T follicular helper cell (primary cell): ENCODE measurements at places on chromosomes 6 and 20.

DNA sequence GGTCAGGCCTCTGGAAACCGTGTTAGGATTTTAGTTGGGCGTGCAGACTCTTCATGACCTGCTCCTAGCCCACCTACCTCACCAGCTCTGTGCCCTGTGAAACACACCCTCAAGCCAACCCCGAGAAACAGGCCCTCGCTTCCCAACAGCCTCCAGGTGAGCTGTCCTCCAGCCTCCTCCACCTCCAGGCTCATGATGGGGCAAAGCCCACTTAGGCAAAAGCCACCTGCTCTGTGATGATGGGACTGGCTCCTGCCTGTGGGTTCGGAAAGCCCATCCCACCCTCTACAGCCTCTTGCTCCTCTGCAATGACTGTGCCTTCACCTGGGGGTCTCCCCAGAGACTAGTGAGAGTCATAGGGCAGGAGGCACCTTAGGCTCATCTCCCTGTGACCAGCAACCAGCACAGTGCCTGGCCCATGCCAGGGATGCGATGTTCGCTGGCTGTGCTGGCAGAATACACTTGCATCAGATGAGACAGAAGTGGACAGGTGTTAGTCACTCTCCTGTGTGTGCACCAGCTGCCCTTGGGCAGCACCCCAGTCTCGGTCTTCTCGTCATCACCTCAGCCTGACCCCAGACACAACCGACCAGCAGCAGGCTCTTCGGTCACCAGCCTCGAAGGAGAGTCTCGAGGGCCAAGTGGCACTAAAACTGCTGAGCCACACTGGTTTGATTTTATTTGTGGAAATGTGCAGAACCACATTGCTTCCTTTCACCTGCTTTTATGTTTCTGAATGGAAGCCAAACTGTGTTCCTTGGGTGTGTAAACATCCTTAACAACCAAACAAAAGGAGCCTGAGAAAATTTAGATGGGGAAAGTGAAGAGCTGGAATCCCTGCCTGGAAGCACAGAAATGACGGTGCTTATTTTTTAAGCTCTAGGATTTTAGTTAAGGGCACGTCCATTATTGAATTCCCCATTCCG is 10.7 kb downstream of the PXDC1 start:
- DNase-seq, result no peak

DNA sequence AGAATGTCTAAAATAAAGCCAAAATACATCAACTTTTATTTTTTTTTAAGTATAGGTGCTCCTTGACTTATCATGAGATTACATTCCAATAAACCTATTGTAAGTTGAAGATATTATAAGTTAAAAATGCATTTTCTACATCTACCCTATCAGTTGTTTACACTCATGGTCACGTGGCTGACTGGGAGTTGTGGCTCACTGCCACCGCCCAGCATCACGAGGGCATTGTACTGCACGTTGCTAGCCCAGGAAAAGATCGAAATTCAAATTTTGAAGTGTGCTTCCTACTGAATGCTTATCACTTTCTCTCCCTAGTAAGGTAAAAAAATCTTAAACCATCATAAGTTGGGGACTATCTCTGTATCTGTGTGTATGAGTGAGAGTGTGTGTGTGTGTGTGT is 126.6 kb upstream of the RIN2 start:
- DNase-seq, result no peak

GRCh38 chr20:15976047-15976736 is 597.1 kb downstream of the KIF16B start:
- no peak for DNase-seq

GRCh38 chr6:125618629-125619028 is 130.8 kb upstream of the HEY2 start:
- DNase-seq, result no peak

- no peak for DNase-seq
Measured at GRCh38 chr20:33686984-33687366, 790 bp upstream of the E2F1 start.

DNA sequence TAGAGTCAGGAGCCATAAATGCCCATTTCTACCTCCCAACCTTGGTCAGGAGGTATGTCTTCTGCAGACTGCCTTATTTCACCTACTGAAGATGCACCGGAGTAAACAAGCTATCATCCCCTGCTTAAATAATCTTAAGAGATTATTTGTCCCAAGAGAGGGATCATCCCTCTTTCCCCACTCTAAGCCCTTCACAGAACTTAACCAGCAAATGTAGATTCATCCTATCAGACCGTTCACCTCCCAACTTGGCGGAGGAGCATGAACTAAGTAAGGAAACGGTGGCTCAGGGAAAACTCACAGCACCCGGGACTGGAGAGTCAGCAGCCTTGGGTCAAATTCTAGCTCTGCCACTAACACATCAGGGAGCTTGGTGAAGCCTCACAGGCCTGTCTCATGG is 115.3 kb downstream of the TRERF1 start:
- no peak for DNase-seq

DNA sequence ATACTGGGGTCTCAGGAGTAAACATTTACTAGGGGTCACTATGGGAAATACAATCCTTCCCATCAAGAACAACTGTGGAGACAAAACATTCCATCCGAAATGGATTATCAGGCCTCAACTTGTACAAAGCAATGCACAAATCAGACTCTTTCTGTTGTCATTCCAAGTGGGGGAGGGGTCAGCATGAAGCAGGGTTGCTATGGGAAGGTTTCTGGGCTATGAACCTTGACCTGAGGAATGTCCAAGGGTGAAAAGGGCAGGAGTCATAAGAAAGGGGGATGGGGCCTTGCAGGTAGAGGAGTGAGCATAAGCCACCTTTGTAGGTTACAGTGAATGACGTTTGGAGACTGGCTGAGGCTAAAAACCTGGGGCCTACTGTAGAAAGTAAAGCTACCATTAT is 3.1 kb downstream of the METTL24 start:
- no peak for DNase-seq

DNA sequence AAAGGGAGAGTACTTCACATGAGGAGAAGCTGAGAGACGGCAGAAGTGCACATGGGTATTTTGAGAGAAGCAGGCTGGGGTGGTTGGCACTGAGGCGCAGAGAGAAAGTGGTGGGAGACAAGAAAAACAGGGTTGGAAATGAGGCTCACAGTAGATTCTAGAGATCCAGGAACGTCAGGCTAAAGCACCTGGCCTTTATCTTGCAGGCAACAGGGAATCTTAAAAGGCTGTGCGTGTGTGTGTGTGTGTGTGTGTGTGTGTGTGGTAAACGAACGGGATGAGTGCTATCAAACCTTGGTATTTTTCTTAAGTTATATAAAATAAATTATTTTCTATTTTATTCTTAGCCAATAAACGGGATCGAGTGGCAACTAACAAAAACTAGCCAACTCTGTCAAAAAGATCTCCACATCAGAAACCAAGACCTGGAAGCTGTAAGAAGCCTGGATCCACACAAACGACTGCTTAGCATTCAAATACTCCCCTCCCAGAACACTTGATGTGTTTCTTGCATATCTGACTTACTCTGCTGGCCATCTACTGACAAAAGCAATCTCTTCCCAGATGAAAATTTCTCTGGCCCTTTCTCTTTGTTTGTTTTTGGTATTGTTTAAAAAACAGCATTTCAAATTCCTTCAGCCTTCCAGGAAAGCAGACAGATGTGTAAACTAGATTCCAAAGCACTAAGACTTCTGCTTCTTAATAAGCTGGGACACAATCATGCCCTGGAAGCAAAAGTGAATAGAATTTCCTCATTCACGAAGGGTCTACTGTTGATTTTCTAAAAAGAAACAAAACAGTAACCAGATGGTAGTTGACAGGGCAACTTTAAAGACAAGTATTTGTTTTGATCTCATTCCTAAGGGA is 44.8 kb upstream of the FABP7 start:
- no peak for DNase-seq

DNA sequence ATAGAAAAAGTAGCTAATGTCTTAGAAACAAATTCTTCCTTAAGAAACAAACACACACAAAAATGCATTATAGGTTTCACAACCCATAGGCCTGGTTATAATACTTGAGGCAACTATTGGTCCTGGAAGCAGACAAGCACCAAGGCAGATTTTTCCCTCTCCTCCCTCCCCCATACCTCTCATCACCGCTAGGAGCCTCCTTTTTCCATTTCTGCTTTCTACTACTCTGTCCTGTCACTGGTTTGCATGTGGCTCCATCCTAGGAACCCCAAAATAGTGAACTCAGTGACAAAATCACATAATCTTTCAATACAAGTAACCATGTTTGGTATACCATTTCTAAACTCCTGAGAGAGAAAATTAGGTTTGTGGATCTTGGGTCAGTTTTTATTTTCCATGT is 66.1 kb downstream of the HMGCLL1 start:
- no peak for DNase-seq

- no peak for DNase-seq
Measured at GRCh38 chr6:127980996-127981395, 80.1 kb upstream of the THEMIS start.

- no peak for DNase-seq
Measured at GRCh38 chr6:52555518-52556233, 21.2 kb downstream of the TRAM2 start.

DNA sequence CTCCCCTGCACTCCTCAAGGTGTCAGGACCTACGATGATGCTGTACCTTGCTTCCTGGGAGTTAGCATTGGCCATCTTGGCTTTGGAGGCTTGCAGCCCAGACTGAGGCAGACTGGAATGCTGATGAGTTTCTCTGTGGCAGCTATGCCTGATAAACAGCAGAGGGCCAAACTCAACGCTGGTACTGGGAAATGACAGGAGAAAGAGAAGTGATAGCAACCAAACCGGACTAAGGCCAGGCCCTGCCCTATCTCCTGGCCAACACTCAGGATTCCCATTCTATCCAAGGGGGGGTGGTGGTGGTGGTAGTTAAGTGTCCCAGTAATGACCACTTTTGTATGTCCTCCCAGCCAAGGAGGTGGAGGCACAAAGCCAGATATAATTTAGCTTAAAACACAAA is 90.0 kb upstream of the DTNBP1 start:
- DNase-seq, result no peak

DNA sequence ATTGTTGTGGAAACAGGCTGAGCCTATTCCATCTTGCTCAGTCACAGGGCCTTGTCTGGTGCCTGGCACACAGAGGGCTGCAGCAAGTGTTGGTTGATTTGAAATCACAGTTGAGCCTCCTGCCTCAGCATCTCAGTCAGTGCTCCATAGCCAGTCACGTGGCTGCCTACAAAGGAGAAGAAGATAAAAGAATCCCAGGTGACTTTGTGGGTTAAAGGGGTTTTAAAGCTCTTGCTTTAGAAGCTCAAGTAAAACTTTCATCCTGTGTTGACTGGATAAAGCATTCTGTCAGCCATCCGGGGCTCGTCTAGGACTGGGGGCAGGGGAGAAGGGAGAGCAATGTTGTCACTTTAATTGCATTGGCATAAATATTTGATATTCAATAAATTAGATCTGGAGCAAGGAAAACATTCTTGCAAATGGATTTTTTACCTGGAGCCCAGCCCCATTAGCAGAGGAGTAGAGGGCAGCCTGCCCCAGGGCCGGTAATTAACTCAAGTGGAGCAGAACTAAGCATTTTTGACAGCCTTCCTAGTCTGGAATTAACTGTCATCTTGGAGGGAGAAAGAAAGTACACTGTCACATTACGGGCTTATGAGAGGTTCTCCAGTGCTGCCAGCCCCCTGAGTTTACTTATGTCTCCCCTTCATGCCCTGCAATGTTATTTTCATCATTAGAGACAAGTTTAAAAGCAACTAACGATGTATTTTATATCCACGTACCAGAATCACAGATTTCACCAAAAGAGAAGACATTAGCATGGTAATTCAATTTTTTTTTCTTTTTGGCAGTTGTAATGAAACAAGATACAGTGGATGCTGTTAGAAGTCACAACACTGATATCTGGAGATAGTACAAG is 71.7 kb upstream of the GTSF1L start:
- no peak for DNase-seq

- DNase-seq, result no peak
Measured at GRCh38 chr20:29740601-29740950, 1516.9 kb upstream of the DEFB115 start.

DNA sequence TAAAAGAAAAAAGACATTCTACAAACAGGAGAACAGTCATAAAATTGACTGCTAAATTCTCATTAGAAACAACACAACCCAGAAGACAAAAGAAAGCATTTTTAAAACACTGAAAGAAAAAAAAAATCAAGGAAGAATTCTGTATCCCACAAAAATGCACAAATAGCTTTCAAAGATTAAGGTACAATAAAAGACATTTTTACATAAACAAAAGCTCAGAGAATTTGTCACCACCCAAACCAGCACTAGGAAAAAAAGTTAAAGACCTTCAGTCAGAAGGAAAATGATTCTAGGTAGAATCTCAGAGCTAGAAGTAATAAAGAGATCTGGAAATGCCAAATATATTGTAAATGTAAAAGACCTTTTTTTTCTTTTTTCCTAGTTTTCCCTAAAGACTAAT is 252.4 kb downstream of the CLIC5 start:
- DNase-seq, result no peak

DNA sequence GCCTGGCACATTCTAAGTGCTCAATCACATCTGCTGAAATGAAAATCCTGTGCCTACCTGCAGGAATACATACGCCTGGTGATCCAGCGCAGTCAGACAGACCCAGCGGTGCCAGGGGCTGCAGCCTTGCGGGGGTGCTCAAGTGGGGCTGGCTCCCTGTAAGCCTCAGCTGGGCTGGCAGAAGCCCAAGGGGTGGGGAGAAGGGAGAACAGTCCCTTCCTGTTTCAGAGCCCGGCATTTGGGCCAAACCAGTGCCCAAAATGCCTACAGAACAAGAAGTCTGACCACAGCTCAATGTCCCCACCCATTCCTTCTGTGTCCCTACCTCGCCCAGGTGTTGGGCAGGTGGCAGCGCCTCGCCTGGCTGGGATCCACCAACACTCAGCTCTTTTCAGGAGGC is 22.6 kb downstream of the KCNK15 start:
- DNase-seq, result no peak

DNA sequence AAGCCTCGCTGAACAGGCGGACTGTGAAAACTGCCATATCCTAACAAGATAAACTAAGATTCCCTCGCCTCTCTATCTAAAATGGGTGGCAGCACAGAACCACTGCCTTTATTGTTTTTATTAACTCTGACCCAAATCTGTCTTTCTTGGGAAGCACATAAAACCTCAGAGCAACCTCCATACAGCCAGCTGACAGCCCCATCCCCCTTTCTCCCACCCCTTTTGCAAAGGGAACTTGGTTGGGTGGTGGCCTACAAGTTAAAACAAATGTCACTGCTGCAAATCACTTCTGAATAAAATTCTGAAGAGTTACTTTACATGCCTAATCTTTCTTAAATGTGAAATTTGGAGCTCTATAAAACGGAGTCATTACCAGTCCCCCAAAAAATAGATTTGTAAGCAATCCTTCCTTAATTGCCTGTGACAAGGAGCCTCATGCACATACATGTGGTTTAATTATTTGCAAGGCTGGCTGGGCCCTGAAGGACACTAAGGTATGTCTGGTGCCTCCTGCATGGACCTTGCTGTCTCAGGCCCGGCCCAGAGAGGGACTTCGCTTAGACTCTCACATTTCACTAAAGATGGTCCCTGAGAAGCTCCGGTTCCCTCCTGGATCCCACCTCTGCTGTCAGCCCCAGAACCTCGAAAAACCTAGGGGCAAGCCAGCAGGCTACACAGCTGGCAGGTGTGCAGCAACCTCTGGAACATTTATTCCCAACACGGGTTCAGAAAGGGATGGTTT is 21.7 kb downstream of the PXDC1 start:
- no peak for DNase-seq

- no peak for DNase-seq
Measured at GRCh38 chr20:62792182-62792939, 3.9 kb upstream of the MRGBP start.

GRCh38 chr20:53767206-53767930 is 173.7 kb upstream of the ZNF217 start:
- DNase-seq, result no peak
